ENCODE measurements at places on chromosomes 3 and 15.

DNA sequence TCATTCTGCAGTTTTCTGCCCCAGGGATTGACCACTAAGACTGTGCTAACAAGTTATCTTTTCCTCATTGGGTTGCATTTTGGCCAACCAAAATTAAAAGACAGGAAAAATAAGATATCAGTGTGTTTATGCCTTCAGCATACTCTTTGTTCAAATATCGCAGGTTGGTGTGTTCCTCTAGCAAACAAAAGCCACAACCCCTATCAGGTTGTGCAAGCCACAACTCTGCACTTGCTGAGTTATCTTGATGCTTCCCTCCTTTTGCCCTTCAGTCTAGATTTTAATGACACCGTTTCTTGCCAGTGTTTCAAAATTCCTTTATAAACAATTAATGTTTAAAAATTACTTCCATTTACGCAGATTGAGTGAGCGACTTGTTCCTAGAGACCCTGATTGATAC, 1164.2 kb downstream of the NSUN3 start:
- DNase-seq: no peak

- DNase-seq: no peak
These were observed 609 bp upstream of the TBC1D23 start for GRCh38 chr3:100260081-100260684.

GRCh38 chr15:57015360-57015759, 96.9 kb downstream of the TCF12 start:
- no peak for DNase-seq

- DNase-seq: no peak
These were observed 143.0 kb downstream of the ARPP21 start for GRCh38 chr3:35782355-35782754.

GRCh38 chr3:46065294-46065705, 38.0 kb upstream of the XCR1 start:
- DNase-seq: peak; percentile 52

DNA sequence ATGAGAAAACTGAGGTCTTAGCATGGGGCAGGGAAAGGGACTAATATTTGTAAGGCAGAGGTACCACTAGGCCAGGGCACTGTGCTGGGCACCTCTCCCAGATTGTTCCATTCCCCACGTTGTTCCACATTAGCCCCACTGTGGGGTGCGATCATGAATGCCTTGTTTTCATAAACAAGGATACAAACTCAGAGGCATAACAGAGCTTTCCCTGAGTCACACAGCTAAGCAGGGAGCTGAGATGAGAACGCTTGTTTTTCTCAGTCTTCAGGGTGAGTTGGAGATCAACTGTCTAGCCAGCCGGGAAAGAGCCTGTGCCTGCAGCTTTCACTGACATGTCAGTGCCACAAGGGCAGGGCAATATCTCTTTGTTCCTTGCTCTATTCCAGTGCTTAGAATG, 47.9 kb upstream of the ITGA11 start:
- DNase-seq: no peak

DNA sequence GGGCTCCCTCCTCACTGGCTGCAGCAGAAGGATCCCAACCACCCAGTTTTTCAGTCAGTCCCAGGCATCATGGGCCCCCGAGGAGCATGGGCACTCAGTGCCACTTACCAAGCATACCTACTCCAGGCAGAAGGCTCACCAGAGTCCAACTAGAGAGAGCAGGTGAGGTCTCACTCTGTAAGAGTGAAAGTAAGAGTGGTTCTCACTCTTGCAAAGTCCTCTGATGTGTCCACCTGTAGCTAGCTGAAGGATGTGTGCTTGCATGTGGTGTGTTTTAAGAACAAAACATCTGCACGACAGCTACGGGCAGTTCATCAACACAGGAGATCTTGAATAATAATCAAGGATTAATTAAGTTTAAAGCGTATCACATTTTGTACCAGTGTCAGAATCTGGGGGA, 49.7 kb downstream of the CCK start:
- DNase-seq: no peak

- no peak for DNase-seq
These were observed 583 bp downstream of the IL17RE start for GRCh38 chr3:9903238-9903624.

All from stimulated activated CD4-positive, alpha-beta T cell treated with anti-CD3 and anti-CD28 coated beads, TNF-alpha, amount 100 ng/mL, for 48 hours (primary cell).